ENCODE measurements at places on chromosomes 12 and 14.

DNA sequence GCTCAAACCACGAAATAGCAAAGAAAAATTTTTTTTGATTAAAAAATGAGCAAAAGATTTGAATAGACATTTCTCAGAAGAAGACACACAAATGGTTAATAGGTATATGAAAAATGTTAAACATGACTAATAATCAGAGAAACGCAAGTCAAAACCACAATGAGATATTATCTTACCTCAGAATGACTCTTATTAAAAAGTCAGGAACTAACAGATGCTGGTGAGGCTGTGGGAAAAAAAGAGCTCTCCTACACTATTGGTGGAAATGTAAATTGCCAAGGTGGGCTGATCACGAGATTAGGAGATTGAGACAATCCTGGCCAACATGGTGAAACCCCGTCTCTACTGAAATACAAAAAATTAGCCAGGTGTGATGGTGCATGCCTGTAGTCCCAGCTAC, 315.5 kb upstream of the FLRT2 start:
- no peaks in the 10 kb centered on the region for H3K4me1 ChIP-seq
- no peak overlapping the region for H3K4me3 ChIP-seq
- no peaks in the 10 kb centered on the region for H3K27me3 ChIP-seq

GRCh38 chr14:105156414-105157375, 11.9 kb downstream of the JAG2 start:
- no peak for DNase-seq
- H3K4me1 ChIP-seq = no peaks in the 10 kb centered on the region
- no peak overlapping the region for H3K27ac ChIP-seq

- H3K4me1 ChIP-seq = no peaks in the 10 kb centered on the region
- no peaks in the 10 kb centered on the region for H3K27me3 ChIP-seq
- H3K36me3 ChIP-seq = no peaks in the 10 kb centered on the region
- no peak overlapping the region for H3K27ac ChIP-seq
- no peak for DNase-seq
- no peak overlapping the region for H3K4me3 ChIP-seq
Observed at GRCh38 chr14:26403760-26404159, 194.1 kb downstream of the NOVA1 start.

- no peak overlapping the region for H3K27ac ChIP-seq
- no peak overlapping the region for H3K4me3 ChIP-seq
- H3K4me1 ChIP-seq = peaks cover 12% of the 10 kb centered on the region
- H3K27me3 ChIP-seq = no peaks in the 10 kb centered on the region
- no peaks in the 10 kb centered on the region for H3K36me3 ChIP-seq
Observed at GRCh38 chr14:49961270-49962222, 68.7 kb downstream of the ARF6 start.

- H3K4me3 ChIP-seq = no peak overlapping the region
- H3K36me3 ChIP-seq = no peaks in the 10 kb centered on the region
- H3K4me1 ChIP-seq = no peaks in the 10 kb centered on the region
- no peak for DNase-seq
Observed at GRCh38 chr12:75212072-75212471, 2.4 kb upstream of the KCNC2 start.

DNA sequence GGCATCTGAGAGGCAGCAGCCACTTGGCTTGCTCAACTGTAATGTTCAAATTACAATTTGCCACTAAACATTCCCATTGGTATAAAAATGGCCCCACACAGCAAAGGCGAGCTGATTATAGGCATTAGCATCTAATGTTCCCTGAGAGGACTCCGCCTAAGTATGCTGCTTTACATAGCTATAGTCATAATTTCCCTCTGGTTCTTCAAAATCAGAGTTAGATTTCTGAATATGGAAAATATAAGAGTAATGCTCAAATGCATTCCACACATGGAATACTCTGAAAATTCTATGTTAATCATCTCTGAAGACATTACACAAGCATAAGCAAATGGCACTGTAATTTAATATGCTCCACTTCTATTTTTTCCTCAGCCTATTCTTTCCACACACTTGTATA, 83.7 kb upstream of the BTG1 start:
- H3K4me3 ChIP-seq = no peak overlapping the region
- H3K36me3 ChIP-seq = no peaks in the 10 kb centered on the region
- peaks cover 5% of the 10 kb centered on the region for H3K4me1 ChIP-seq
- no peak for DNase-seq
- no peaks in the 10 kb centered on the region for H3K27me3 ChIP-seq
- no peak overlapping the region for H3K27ac ChIP-seq

DNA sequence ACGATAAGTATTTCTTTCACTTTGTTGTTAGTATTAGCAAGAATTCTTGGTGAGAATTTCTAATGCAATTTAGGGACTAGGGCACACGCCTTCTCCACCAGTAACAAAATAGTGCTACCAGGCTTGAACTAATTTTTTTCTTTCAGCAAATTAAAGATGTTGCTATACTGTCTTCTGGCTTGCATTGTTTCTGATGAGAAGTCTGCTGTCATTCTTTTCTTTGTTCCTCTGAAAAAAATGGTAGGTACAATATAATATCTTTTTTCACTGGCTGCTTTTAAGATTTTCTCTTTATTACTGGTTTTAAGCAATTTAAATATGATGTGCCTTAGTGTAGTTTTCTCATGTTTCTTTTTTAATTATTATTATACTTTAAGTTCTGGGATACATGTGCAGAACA, 171.2 kb downstream of the PCNX1 start:
- no peaks in the 10 kb centered on the region for H3K4me1 ChIP-seq
- peaks cover 34% of the 10 kb centered on the region for H3K36me3 ChIP-seq
- no peak for DNase-seq
- no peak overlapping the region for H3K4me3 ChIP-seq

DNA sequence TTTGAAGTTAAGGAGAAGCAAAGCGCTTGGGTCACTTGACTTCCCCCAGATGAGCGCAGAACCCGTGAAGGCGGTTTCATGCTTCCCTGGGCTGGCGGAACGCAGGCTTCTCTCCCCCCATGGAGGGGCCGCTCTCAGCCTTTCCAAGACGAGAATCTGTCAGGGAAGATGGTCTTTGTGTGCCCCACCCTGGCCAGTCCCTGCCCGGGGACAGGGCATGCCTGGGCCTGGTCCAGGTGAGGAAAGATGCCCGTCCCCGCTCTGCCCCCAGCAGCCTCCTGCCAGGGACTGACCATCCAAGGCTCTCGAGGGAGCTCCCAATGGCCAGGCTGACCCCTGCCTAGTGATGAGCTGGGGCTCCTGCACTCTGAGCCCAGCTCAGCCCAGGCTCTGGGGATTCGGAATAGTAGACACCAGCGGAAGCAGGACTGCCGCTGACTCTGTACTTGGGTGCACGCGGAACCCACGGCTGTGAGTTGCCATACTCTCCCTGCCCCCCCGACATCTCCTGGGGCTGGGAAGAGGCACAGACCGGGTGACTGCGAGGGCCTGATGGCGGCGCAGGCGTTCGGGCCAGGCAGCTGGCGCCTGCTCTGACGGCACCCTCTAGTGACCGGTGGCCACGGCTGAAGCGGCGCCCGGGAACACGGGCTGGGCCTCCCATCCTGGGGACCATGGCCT, 142.2 kb upstream of the FKBP4 start:
- H3K36me3 ChIP-seq = peaks cover 8% of the 10 kb centered on the region
- no peak overlapping the region for H3K4me3 ChIP-seq
- no peak overlapping the region for H3K27ac ChIP-seq

GRCh38 chr14:101055776-101056374, 152.4 kb upstream of the RTL1 start:
- H3K27me3 ChIP-seq = no peaks in the 10 kb centered on the region
- H3K4me3 ChIP-seq = no peak overlapping the region
- H3K36me3 ChIP-seq = peaks cover 76% of the 10 kb centered on the region
- peaks cover 11% of the 10 kb centered on the region for H3K4me1 ChIP-seq
- no peak overlapping the region for H3K27ac ChIP-seq

DNA sequence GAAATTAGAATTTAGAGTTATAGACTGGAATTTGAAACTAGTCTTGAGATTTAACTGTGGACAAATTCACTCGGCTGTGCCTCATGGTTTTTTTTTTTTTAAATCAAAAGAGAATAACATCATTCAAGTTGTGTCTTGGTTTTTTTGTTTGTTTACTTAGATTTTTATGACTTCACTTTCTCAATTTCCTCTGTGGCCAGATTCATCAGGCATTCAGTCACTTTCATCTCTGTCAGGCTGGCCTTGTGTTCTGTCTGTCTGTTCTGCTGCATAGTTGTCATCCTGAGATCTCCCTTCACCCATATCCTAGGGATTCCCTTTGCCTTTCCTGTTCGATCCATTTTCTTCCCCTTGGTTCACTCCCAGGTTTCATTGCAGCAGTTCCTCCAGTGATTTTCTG, 10.0 kb downstream of the MARK3 start:
- DNase-seq = peak; percentile 32
- no peaks in the 10 kb centered on the region for H3K36me3 ChIP-seq
- no peak overlapping the region for H3K4me3 ChIP-seq

- no peak overlapping the region for H3K4me3 ChIP-seq
- peak; percentile 79 for DNase-seq
- no peaks in the 10 kb centered on the region for H3K36me3 ChIP-seq
- H3K27ac ChIP-seq = peak overlapping the region; percentile 76
- peaks cover 15% of the 10 kb centered on the region for H3K4me1 ChIP-seq
Observed at GRCh38 chr14:71363946-71364925, 457.0 kb downstream of the PCNX1 start.

DNA sequence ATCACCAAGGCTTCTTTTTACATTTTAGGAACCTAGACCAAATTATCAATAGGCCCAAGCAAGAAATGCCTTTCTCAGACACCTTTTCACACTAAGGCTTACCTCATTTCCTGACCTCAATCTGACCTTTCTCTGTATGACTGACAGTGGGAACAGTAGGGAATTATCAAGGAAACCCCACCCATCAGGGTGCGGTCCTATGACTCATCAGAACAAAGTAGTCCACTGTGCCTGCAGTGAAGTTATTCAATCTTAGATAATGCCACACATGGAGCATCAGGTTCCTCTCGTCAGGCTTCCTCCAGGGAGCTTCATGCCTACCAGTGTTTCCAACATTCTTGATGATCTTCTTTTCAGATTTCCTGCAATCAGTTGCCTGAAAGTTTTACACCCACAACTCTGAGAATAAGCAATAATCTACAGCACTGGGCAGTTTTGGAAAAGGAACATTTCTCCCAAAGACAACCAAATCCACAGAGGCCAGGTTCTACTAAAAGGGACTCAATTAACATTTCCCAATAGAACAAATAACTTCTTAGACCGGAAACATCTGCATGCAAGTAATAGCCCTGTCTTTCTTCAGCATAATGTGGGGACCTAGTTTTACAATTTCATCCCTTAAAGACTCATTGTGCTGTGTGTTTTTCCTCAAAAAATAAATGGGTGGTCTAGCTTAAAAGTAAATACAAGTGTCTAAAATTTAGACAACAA, 35.9 kb upstream of the TMTC2 start:
- no peaks in the 10 kb centered on the region for H3K4me1 ChIP-seq
- H3K27ac ChIP-seq = no peak overlapping the region
- H3K27me3 ChIP-seq = no peaks in the 10 kb centered on the region
- no peak for DNase-seq
- H3K36me3 ChIP-seq = no peaks in the 10 kb centered on the region

- no peak for DNase-seq
- H3K36me3 ChIP-seq = no peaks in the 10 kb centered on the region
- H3K27me3 ChIP-seq = no peaks in the 10 kb centered on the region
Observed at GRCh38 chr12:18851271-18851670, 113.4 kb downstream of the CAPZA3 start.

DNA sequence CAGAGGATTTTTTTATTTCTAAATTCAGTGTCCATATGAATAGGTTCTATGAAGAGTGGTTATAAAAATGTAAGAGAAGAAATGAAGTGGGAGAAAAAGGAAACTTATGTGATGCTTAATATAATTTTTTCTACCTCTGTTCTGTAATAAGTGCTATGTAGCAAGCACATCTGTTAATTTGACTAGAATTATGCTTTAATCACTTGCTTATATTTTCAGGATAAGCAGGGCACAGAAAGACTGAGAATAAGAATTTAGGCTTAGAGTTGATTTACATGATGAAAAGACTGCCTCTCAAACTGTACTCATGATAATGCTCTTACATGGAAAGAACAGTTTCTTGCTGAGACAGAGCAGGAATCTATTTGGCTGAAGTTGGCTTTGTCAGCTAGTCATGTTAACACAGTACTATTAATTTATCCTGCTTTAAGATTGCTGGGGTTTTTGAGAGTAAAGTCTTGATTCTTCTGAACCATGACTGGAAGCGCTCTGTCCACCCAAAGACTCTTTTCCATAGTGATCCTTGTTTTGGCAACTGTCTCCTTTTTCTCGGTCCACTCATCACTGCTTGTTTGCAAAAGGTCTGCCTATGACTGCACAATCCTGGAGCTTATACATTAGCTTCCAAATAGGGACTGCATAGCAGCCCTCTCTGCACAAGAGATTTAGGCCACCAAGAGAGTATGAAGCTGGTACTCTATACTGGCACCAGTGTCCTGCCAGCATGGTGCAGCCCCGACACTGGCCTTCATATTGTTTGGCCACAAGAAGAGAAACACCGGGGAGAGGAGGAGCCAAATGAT, 98.8 kb downstream of the AKAP6 start:
- H3K4me3 ChIP-seq = no peak overlapping the region
- peaks cover 2% of the 10 kb centered on the region for H3K4me1 ChIP-seq
- no peaks in the 10 kb centered on the region for H3K36me3 ChIP-seq
- no peaks in the 10 kb centered on the region for H3K27me3 ChIP-seq

DNA sequence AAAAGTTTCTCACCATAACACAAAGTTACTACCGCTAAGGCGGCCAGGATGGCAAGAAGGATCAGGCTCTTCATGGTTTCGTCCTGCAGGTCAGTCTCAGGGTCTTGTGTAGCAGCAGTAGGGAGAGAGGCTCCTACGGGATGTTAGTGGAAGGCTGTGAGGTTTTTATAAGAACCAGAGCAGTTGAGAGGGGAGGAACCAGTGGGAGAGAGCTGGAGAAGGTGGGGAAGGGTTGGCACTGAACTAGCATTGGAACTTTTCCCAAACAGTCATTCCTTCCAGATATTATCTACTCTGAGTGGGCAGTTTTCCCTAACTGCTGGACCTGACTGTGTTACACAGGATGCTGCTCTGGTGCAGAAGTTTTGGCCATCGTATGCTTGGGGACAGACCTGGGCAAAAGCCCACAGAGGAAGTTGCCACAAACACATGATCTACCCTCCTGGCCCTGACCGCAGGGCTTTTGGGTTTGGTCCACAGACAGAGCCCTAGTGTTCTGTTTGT, at the start of gene MGP:
TSS of gene MGP (minus strand) at position 137 of the 504 bp plus-strand sequence. CDS start at position 74, 63 bp downstream.
- H3K4me1 ChIP-seq = peaks cover 8% of the 10 kb centered on the region
- H3K4me3 ChIP-seq = no peak within 1 kb of the TSS
- H3K27ac ChIP-seq = peak within 1 kb of the TSS; percentile 45
- peaks cover 8% of the 10 kb centered on the region for H3K27me3 ChIP-seq

DNA sequence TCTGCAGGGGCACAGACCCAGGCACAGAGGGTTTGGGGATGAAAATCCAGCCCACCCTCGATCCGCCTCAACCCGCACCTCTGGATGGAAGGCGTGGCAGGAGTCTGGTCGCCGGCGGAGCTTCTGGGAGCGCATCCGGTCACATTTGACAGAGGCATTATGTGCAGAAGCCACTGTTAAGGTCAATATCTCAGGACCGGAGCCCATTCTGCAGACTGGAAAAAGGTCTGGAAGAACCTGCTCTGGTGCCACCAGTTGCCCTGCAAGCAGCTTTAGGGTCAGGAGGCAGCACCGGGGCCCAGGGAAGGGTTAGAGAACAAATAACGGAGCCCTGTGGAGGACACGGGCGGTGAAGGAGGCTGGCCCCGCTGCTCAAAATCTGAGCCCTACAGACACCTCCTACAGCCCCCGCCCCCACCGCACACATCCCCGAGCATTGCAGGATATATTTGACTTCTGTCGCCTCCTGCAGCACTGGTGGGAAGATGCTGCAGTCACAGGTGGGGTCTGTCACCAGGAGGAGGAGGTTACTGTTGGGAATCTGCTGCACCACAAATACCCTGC, 25.1 kb upstream of the LRTM2 start:
- H3K27ac ChIP-seq = no peak overlapping the region
- no peak overlapping the region for H3K4me3 ChIP-seq
- no peaks in the 10 kb centered on the region for H3K36me3 ChIP-seq
- no peak for DNase-seq
- peaks cover 4% of the 10 kb centered on the region for H3K4me1 ChIP-seq
- no peaks in the 10 kb centered on the region for H3K27me3 ChIP-seq
